AML-193 (cell line): ENCODE measurements at places on chromosomes 12 and 14.
A peak's percentile ranks its signal among the peaks of the same experiment; 100 is the strongest.

DNA sequence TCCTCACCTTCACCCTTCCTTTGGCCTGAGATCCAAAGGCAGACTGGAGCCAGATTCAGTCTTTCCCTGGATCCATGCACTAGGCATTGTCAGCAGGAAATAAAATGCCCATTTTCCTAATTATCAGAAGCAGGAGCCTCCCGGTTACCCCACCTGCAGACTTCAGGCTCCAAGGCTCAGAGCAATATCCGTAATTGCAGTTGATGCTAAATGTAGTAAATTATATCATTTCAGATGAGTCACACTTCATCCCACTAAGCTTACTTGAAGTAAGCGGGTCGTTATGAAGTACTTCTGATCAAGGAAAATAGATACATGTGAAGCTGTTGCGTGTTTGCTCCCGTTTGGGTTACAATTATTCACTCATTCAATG is 110.7 kb upstream of the SFSWAP start:
- DNase-seq, result no peak

DNA sequence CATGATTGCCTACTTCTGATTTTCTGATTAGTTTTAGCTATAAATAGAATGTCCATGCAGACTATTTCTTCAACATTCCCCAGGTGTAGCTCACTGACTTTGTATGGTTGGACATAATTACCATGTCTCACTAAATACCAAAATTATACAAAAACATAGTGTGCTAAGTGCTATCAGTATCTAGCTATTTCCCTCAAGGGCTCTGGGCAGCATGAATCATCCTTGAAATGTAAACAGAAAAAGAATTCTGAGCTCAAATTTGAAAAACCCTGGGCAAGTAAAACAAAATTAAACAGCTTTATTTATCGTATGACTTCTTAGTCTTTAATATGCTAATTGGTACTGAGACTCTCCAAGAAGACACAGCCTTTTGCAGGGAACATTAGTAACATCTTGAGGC is 82.9 kb downstream of the SPATA7 start:
- DNase-seq, result no peak

DNA sequence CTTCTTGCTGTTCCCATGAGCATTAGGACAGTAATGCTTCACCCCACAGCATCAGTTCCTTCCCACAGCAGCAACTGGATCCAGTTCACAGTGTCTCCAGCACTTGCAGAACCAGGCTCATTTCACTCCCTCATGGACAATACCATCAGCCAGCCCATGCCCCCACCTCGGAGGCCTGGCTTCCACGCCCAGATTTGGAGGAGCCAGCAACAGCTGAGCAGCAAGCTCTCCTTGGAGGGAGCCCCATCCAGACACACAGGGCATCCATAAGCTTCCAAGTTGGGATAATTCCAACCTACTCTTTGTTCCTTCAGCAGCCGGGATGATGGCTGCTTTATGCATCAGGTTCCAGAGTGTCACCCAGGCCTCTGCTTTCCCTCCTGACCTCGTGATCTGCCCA is 250.0 kb downstream of the GLT1D1 start:
- no peak for DNase-seq

DNA sequence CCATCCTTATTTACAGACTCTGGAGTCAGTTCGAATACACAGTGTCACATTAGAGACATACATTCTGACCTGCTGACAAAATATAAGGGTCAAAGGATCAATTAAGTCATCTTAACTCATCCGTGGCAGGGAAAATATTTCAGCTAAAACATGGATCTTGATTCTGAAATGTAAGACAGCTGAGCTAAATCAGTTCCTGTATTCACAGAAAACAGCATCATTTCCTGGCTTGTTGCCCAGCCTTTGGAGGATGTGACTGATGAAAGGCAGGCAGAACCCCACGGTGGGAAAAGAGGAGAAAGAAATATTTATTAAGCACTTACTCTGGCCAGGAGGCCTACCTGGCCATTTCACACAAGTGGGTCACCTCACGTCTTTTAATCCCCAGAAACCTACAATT is 101.9 kb downstream of the GAS2L3 start:
- DNase-seq, result no peak

GRCh38 chr12:24599736-24600135 is 349.2 kb downstream of the BCAT1 start:
- DNase-seq, result no peak

DNA sequence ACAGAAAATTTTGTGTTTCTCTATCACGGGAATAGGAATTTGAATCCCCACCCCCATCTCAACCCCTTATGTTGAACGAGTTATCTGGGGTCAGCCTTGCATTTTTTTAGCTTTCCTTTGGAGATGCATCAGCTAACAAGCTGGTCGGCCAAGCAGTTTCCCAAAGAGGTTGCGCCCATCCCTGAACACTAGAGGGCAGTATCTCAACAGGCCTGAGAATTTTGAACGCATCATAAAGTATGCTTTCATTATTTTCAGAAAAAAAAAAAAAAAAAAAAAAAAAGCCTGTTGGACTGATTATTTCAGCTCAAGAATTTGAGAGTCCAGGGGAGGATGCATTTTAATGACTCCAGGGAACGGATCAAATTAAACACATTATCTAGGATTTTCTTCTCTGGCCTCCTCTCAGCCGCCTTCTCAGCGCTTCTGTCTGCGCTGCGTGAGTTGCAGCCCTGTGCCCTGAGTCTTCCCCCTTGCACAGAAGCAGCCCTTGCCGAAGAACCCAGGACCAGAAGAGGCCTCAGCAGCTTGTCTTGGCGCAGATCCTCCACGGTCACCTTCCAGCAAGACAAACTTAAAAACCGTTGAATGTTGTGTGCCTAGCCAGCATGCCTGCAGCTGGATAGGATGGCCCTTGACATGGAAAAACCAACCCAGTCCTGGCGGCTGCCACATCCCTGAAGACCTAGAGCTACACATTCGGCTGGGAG is 76.6 kb upstream of the GZMB start:
- peak; percentile 33 for DNase-seq

GRCh38 chr12:6182279-6182898 is 17.8 kb upstream of the CD9 start:
- no peak for DNase-seq

DNA sequence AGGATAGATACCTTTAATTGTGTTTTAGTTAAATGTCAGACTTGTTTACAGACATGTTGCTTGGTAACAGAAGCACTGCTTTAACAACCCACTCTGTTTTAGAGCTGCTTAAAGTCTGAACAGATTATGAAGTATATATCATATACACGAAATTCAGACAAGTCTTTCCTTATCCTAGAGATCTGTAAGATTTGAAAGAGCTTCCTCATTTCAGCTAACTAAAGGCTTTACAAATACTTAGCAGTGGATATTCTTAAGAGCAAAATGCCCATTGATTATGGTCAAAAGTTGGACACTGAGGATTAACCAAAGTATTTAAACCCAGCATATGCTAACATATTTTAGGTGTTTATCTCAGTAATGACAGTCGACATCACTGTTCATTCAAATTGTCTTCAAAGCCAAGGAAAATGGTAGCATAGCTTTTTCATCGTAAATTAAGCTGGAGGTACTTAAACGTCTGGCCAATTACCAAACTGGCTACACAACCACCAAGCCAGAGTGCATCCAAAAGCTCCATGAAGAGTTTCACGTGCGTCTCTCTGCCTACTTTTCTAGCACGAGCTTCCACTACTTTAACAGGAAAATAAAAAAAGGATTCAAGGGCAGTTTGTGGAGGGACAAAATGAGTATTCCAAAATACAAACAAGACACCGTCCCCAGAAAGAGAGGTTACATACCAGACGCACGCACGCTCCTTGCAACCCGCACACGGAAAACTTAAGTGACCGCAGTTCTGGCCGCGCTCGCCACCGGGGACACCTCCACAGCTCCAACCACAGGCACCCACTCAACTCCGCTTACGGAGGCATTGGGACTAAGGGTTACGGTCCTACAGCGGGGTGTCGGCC is 565 bp downstream of the CEP83 start:
- peak; percentile 50 for DNase-seq

DNA sequence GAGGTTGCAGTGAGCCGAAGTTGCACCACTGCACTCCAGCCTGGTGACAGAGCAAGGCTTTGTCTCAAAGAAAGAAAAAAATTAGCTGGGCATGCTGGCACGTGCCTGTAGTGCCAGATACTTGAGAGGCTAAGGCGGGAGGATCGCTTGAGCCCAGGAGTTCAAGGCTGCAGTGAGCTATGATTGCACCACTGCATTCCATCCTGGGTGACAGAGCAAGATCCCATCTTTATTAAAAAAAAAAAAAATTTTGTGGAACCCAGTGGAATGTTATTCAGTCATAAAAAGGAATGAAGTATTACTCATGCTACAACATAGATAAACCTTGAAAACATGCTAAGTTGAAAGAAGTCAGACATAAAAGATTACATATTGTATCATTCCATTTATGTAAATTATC is 8.3 kb upstream of the ERBB3 start:
- DNase-seq, result no peak

- no peak for DNase-seq
Observed at GRCh38 chr14:85731186-85731585, 201.2 kb downstream of the FLRT2 start.

DNA sequence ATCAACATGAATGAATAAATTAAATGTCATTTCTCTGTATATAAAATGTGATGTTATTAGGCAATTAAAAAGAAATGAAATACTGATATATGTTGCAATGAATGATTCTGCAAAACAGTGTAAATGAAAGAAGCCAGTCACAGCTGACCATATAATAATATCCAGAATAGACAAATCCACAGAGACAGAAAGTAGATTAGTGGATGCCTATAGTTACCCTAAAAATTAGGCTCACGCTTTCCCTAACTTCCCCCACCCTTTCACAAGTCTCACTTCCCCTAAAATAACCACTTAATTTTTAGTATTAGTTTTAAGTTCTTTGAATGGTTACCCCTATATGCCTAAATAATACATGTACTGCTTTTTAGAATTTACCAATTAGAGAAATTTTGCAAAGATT is 348.9 kb upstream of the FAR2 start:
- peak; percentile 6 for DNase-seq

DNA sequence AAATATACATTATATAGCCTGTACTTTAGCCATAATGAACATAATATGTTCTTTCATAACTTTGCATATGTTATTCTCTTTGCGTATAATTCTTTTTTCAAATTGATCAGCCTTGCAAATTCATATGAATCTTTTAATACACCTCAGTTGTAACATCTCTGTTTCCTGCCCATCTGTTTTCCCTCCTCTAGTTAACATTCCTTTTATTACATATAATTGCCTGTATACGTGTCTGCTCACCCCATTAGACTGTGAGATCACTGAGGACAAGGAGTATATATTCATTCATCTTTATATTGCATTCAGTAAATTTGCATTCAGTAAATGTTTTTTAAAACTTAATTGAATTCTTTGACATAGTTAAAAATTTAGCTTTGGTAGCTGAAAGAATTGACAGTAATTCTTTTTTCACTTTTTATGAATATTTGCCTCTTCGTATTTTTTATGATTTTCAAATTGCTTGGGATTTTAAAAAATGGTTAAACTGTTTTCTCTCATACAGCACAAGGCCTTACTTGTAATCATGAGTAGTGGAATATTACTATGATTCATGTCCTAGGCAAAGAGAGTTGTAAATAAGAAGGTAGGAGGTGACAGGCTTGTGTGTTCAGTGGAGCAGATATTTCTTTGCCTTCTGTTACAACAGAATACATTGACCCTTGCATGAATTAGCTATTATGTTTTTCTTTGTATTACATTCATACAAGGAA is 32.8 kb upstream of the KLHL42 start:
- DNase-seq, result no peak

- DNase-seq, result peak; percentile 1
Observed at GRCh38 chr12:90959032-90959431, 4.1 kb upstream of the CCER1 start.

DNA sequence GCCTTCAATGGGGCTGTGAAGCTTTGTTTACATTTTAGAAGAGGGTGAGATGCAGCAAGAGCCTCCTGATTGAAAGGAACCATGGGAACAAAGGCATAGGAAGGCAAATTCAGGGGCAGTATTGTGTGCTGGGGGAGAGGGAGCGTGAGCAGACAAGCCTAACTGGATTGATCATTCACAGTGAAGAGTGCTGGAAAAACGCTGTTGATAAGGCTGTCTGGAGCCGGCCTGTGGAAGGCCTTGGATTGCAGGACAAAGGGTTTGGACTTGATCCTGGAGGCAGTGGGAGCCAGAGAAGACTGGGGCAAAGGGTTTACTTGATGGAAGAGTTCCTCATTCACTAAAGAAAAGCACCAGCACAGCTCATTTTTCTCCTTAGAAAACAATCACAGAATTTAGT is 160.5 kb downstream of the PAH start:
- DNase-seq, result no peak

DNA sequence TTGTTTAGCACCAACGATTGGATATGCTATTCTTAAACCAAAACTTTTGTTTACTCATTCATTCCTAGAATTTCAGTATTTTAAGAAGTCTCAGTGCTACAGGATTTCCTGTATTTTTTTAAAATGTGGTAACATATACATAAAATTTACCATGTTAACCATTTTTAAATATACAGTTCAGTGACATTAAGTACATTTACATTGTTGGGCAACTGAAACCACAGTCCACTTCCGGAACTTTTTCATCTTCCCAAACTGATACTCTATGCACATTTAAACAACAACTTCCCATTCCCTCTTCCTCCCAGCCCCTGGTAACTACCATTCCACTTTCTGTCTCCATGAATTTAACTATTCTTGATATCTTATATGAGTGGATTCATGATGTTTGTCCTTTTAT is 30.3 kb downstream of the PDE3A start:
- DNase-seq, result peak; percentile 36

DNA sequence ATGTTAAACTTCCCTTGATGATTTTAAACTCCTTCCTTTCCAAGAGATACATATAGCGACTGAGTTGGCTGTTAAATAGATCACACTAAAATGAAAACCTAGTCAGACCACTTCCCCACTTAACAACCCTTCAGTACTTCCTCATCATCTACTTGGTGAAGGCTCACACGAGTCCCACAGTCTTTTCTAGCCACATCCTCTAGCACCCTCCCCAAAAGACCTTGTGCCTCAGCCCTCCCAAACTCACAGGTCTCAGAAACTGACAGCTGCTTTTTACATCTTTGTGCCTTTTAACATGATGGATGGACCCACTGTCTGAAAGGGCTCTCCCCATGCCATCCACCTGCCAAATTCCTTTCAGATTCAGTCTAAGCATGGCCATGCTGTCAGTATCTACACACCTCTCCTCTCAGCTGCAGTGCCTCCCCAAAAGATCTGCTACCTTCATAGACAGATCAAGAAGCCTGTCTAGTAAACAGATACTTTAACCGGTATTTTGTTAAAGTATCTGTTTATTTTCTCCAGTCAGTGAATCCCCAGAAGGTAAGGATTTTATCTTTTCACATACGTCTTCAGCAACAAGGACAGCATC is 65.1 kb upstream of the GPHB5 start:
- peak; percentile 36 for DNase-seq

DNA sequence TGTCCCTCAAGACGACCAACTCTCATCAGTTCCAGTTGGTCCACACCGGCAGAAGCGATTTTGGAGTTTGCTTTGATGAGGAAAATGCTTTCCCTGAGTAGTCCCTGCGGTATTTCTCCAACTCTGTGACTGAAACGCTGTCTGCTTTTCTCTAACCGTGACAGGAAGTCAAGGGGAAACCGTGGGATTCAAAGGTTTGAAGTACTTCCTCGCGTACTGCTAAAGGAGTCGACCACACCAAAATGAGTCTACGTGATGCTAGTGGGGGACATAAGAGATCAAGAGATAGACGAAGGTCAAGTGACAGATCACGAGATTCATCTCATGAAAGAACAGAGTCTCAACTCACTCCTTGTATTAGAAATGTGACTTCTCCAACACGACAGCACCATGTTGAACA is 28.6 kb downstream of the KRT76 start:
- no peak for DNase-seq
